ENCODE measurements at places on chromosomes 3 and 15.

DNA sequence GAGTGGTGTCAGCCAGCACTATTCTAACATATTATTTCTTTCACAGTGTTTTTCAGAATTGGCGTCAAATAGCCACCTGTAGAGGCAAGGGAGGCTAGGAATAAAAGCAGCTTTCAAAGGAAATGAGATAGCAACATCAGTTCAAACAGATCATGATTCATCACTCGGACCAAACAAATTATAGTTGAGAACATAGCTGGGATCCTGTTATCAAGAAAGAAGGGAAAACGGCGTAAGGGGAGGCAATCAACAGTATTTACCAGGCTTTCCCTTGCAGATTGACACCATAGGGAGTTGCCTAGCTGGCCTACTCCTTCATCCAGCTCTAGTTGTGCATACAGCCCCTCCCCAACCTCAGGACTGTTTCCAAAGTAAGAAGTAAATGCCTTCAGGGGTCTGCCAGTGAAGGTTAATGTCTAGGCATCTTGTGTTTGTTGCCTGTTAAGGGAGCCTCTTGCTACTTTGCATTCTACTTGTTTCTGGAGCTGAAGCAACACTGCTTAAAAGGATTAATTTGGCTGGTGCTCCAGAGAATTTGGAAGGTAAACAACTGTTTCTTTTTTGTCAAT, 286.5 kb downstream of the NSUN3 start:
- no peak for DNase-seq

- no peak for DNase-seq
Measured at GRCh38 chr15:95261546-95261945, 1030.2 kb downstream of the MCTP2 start.

- no peak for DNase-seq
Measured at GRCh38 chr15:83904107-83905040, 250.5 kb downstream of the ADAMTSL3 start.

DNA sequence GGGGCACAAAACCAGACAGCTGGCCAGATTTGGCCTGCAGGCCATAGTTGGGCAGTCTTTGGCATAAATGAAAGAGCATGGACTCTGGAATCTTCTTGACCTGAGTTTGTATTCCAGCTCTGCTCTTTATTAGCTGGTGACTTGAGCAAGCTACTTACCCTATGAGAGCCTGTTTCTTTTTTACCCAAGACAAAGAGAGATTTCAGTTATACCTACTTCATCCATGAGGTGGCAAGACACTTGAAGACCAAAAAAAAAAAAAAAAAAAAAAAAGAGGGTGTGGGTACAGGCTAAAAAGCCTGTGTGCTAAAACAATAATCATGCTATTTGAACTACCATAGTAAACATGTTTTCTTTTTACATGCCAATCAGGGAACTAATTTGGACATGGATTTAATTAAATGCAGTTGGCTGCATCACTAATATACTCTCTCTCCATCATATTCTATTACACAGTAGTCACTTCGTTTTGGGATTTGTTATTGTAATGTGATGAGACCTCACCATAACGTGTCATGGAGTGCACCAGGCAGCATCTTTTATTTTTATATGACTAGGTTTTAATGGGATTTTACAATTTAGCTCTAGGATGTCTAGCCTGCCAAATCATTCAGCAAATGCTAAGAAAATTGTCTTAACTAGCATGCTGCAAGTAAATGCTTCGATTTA, 109.2 kb upstream of the FHIT start:
- no peak for DNase-seq
